ENCODE measurements at places on chromosomes 1 and 21.
A peak's percentile ranks its signal among the peaks of the same experiment; 100 is the strongest.

DNA sequence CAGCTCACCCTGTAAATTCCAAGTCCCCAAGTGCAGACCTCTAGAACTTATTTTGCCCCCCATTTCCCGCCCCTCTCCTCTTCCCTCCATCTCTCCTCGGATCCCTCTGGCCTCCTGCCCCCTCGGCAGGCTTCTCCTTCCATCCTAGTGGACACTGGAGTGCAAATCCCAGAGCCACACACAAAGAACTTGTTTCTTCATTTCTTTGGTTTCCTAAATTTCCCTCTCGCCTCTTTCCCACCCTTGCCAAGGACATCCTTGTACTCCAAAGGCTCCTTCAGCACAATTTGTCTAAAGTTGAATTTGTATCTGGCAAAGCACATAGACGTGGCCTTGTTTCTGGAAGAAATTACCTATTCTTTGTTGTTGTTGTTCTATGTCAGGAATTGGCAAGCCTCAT, 17.5 kb downstream of the UMODL1 start:
- DNase-seq = no peak

DNA sequence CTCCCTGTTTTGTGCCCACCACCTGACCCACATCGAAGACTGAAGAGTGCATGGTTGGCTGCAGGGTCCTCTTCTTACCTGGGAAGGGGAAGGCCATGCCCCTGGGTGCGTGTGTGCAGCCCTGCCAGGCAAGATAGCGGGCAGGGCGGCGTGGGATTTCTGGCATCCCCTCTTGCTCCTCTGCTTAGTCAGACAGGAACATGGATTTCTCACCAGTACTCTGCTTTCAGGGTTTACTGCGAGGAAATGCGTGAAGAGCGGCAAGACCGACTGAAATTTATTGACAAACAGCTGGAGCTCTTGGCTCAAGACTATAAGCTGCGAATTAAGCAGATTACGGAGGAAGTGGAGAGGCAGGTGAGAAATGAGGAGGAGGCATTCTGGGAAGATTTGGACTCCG, 15.5 kb upstream of the MIIP start:
- DNase-seq = no peak

DNA sequence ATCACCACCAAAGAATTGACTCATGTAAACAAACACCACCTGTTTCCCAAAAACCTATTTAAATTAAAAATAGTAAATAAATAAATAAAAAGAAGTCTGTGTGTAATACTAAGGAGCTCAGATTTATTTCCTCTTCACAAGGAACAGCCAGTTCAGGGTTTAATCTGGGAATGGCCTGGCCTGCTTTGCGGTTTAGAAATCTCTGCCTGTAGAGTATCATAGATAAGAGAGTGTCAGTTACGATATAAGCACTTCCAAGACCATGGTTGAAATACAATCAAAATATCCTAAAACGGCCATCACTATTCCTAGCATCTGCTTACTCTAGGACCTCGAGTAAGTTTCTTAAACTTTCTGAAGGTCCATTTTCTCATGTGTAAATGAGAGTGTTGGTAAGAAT, 274.4 kb downstream of the PLPP3 start:
- no peak for DNase-seq

DNA sequence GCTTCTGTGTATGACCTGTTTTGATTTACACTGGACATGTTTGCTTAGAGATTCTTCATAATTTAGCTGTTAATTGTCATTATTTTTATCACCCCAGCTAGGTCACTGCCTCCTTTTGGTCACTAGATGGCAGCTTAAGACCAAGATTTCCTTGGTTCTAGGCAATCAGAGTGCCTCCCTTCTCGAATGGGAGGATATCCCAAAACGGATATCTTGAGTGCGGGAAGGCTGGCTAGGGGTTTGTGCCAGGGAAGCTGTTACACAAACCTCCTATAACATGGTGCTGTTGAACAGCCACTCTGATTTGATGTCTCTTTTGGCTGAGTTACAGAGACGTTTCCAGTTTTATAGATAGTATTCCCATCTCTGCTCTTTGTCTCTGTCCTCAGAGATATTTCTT, 283.5 kb downstream of the S1PR1 start:
- DNase-seq = peak; percentile 14

GRCh38 chr1:53294567-53294966, 33.3 kb downstream of the LRP8 start:
- no peak for DNase-seq

- DNase-seq = no peak
Observed at GRCh38 chr1:18313523-18313922, 167.2 kb upstream of the KLHDC7A start.

DNA sequence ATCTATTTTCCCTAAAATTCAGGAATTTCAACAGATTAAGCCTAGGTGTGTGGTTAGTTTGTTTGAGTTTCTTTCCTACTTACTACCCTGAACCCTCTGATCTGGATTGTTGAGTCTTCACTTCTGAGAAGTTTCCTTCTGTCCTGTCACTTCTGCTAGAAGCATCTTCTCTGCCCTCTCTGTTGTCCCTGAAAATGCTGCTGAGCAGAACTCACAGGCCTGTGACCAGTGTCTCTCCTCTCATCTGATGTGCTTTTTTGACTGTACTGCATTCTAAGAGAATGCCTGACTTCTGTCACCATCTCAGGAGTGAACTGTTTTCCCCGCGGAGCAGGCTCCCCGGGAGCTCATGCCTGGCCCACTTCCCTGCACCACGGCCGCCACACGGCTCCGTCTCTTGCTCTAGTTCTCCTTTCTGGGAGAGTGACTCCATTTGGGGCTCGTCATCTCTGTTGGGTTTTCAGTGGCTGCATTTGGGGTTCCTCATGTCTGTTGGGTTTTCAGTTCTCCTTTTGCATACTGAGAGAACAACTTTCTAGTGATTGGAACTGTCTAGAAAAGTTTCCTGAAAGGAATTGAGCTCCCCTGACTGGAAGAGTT, 77.9 kb downstream of the POFUT2 start:
- DNase-seq = no peak

- DNase-seq = no peak
Observed at GRCh38 chr1:206893380-206893779, 3.9 kb upstream of the IL24 start.

DNA sequence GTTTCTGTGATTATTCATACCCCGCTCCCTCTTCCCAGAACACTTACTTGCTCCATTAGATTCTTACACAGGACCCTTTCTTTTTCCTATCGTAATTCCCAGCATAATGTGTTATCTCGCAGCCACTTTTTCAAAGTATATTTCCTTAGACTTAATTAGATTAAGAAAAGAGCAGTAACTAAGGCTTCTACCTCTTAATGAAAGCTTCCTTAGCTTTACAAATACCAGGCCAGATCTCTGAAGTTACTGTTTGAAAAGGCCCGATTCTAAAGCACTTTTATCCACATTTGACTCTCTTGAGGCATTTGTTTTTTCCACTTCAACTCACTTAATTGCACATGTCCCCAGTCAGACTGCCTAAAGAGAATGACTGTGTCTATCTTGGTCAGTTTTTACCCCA, 1264.3 kb upstream of the ADGRL2 start:
- no peak for DNase-seq
